Stimulated activated CD8-positive, alpha-beta memory T cell treated with anti-CD3 and anti-CD28 coated beads, Interleukin-4, amount 100 ng/mL, for 1 hour (primary cell): ENCODE measurements at places on chromosomes 5 and 9.

- no peak for DNase-seq
Observed at GRCh38 chr5:163473635-163474243, 13.3 kb downstream of the HMMR start.

- DNase-seq = no peak
Observed at GRCh38 chr5:135461481-135462151, 9.5 kb upstream of the TIFAB start.

DNA sequence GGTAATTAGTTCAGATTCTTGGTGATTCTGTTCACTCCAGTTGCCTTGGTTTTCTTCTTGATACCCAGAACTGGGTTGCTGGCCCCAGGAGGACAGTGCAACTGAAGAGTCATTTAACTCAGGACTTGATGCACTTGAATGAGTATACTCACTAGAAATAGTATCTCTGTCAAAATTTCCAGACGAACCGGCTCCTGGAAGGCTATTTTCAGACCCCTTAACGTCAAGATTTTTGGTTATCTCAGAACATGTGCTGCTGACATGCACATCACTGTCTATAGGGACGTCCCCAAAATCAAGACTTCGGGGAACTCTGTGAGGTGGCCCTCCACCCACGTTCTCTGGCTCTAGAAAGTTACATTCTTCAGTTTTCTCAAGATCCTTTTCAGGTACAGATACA is 56.7 kb upstream of the PCA3 start:
- DNase-seq = no peak

DNA sequence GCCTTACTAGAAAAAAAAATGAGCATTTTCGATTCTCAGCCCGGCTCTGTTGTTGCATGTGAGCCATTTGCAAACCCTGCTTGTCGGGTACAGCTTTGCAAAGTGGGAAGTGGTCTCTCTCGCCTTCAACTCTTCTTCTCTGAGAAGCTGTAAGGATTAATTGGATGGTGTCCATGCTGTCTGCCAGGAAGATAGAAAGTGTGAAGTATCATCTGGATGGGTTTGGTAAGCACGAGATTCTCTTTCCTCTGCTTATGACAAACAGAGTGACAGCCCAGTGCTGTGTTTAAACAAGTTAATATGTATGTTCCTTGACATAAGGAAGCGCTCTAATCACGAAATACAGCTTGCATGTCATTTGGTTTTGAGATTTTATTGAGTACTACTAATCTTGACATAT is 109.1 kb upstream of the SPATA31D4 start:
- DNase-seq = no peak
